Activated CD4-positive, CD25-positive, alpha-beta regulatory T cell (primary cell): ENCODE measurements at places on chromosomes 5 and 9.

DNA sequence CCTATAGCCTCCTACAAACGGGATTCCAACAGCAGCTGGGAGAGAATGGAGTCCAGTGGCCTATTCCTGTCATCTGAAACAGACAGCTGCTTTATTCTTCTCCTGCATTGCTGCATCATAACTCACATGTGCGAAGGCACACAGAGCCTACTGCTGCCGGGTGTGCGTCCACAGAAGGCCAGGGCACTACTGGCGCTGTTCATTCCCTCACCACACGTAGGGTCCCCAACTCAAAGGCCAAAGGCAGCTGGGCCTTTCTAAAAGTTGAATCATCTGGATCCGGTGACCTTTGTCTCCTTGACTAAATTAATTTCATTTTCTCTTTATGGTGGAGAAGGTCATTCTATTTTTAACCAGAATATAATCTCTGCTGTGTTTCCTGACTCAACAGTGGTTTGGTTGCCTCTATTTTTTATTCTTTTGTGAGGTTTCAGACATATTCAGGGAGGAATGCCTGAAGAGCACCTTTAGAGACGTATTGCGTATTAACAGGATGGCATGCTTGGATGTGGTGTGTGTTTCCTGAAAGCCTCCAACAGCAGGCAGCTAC, 10.8 kb upstream of the SPATA24 start:
- DNase-seq: no peak

DNA sequence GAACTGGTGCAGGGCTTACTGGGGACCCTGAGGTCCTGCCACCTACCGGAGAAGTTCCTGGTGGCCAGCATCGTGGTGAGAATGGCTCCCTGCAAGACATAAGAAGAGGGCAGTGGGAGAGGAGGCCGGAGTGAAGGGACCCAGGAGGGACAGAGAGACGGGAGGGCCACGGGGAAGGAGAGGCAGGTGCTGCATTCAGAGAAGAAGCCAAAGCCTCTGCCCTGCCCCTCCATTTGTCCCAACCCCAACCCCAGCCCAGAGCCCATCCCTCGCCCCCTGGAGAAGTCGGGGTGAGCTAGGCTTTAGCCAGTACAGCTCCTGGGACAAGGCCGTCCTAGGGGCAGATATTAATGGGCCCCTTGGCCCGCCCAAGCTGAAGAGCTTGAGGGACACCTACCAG, 41.8 kb downstream of the CAMK2A start:
- no peak for DNase-seq

DNA sequence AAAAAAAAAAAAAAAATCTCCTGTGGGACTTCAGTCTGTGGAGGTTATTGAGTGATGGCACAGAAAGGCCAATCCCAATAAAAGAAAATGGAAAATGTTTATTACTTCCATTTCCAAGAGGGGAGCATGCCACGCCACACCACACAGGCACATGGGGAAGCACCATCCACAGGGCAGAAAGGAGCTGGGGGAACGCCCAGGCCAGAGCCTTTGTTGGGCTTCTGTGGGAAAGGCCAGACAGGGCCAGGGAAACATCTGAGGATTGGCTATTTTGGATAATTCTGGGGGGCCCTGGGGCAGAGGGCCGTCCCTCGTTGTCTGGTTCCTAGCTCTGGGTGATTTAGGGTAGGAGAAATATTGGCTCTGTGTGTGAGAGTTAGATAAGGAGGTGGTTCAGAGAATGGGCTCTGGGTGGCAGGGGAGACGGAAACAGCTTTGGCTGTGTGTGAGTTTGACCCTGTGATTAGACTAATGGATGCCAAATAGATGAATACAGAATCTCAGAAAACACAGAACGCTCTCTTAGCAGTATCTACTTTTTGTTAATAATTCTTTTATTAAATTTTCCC, 49.0 kb upstream of the ABL1 start:
- no peak for DNase-seq

- no peak for DNase-seq
Observed at GRCh38 chr9:33676746-33677505, 118.4 kb upstream of the PRSS3 start.

GRCh38 chr9:133807818-133808217, 69.7 kb upstream of the SARDH start:
- no peak for DNase-seq
